SW 1271 (cell line): ENCODE measurements at places on chromosomes 3 and 15.

- no peak for DNase-seq
These were observed 4.3 kb downstream of the ONECUT1 start for GRCh38 chr15:52785672-52786406.

DNA sequence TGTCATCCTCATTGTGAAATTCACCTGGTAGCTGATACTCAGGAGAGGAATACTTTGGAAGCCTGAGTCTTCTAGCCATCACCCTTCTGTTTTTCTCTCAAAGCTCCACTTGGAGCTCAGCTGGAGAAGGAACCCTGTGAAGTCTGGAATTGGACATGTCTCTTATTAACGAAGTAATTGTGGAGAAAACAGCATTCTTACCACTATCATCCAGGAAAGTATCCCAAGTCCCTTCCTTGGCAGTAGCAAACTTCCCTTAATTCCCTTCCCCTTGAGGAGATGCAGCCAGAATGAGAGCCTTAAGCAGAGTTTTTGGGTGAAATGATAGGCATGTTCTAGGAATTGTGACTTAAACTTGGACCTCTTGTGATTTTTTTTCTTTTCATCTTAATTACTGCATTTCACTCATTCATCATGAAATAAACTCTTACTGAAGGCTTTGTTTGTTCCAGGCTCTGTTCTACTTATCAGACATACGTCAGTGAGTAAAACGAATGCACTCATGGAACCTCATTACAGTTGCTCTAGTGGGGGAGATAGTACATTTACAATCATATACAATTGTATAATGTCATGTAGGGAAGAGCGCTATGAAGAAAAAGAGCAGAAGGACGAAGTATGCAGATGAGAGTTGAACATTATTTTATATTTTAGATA is 30.5 kb upstream of the TCF12 start:
- DNase-seq: no peak

DNA sequence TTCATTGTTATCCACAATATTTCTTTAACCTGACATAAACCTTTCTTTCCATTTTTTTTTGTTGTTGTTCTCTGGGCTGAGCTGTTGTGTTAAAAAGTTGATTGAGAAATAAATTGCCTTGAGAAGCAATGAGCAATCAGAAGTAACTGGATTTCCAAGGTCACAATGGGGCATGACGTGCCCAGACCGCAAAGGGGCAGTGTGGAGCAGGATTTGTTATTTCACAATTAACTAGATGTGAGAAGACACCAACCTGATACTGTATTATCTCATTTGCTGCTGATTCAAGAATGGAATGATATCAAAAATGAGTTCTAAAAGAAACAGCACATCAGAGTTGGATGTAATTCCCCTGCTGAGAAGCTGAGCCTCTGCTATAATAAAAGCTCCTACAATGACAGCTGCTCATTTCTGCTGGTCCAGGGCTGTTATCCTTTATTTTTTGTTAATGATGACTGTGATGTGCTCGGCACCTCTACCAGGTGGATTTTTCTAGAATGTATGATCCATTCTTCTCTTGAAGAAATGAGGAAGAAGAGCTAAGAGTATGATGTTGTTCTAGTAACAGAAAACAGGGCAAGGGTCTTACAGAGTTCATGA is 28.1 kb downstream of the CPNE4 start:
- DNase-seq: no peak

GRCh38 chr3:124277144-124277890 is 285.4 kb upstream of the ROPN1 start:
- no peak for DNase-seq

DNA sequence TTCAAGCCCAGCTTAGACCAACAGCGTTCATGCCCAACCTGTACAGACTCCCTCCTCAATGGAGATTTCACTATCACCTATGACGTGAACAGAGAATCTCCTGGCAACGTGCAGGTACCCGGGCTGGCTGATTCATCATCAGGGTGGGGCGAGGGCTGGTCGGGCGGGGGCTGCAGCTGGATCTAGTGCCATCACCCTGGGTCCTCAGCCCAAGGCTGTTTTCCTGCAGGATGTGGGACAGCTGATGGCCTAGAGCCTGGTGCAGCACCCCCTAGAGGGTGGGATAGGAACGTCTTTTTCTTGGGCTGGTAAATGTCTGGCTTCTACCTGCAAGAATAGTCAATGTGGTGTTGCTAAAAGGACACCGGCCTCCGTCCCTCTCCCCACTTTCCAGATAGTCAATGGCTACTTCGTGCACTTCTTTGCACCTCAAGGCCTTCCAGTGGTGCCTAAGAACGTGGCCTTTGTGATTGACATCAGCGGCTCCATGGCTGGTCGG is 4.4 kb downstream of the ITIH3 start:
- DNase-seq: peak; percentile 6

DNA sequence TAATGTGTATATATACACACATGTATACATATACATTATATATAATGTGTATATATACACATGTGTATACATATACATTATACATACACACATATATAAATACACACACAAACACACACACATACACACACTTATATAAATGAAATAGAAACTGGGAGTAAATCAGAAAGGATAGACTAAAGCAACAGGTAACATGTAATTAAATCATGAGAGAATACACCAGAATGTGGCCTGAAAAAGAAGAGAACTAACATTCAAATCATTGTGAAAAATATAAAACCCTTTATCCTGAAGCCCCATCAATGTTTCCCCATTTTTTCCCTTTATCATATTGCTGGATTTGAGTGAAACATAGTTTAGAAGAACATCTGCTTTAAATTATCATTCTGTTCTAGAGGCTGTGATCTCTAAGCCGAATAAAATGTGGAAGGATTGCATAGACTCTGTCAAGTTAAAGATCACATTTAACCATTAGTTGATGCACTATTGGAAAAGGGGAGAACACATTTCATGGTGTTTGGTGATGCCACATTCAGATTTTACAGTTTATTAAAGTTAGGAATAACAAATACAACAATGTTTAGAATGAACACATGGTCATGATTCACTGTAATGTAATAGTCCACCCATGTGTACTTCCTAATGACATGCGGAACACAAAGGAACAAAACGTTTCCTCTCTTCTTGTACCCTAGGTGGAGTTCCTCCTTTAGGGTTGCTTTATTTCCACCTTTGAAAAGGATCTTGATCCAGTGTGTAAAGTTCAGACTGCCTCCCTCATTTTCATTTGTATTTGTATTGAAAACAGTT is 12.5 kb upstream of the THRB start:
- DNase-seq: no peak

DNA sequence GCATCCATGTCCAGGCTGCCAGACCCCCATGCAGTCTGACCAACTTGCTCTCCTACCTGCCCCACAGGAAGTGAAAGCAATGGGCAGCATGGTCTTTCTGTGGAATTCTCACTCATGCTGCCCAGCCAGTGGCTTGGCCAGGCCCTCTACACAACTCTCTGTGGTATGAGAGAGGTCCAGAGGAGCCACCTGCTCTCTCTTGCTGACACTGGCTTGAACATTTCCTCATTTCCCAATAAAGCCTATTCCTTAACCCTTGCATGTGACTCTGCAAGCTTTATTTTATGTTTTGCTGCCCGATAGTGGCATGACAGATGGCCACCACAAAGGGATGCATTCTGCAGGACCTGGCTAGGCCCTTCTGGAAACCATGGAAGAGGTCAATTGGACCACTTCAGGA is 53.8 kb downstream of the CCR1 start:
- no peak for DNase-seq

DNA sequence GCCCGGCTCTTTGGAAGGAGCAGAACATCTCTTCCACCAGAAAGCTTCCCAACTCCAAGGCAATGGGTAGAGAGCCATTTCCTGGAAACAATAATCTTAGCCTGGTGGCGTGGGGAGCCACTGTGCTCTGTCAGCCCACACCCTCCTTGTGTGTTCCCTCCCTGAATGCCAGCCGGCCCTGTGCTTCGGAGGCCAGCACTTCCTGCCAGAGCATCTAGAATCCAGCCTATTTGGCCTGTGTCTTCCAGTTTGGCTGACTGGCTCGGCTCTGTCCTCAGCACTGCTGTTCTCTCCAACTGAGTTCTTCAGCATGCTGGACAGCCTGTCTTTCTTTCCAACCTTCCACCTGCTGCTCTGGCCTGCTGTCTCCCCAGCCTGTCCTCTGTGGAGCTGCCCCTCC is 349.3 kb downstream of the MFSD1 start:
- no peak for DNase-seq

DNA sequence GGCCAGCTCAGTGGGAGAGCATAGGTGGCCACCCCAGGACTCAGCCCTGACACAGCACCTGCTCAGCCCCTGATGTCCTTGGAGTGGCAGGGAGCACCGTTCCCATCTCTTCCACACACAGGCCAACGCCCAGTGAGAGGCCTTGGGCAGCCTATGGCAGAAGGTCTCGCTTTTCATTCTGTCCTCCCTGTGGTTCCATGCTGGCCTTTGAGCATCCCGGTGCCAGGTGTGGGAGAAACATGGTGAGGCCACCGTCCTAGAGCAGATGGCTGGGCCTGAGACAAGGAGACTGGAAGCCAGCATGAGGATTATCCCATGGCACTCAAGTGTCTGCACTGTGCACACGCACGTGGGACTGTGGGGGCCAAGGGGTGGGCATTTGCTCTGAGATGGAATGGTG is 25.1 kb downstream of the ADCY5 start:
- DNase-seq: no peak

DNA sequence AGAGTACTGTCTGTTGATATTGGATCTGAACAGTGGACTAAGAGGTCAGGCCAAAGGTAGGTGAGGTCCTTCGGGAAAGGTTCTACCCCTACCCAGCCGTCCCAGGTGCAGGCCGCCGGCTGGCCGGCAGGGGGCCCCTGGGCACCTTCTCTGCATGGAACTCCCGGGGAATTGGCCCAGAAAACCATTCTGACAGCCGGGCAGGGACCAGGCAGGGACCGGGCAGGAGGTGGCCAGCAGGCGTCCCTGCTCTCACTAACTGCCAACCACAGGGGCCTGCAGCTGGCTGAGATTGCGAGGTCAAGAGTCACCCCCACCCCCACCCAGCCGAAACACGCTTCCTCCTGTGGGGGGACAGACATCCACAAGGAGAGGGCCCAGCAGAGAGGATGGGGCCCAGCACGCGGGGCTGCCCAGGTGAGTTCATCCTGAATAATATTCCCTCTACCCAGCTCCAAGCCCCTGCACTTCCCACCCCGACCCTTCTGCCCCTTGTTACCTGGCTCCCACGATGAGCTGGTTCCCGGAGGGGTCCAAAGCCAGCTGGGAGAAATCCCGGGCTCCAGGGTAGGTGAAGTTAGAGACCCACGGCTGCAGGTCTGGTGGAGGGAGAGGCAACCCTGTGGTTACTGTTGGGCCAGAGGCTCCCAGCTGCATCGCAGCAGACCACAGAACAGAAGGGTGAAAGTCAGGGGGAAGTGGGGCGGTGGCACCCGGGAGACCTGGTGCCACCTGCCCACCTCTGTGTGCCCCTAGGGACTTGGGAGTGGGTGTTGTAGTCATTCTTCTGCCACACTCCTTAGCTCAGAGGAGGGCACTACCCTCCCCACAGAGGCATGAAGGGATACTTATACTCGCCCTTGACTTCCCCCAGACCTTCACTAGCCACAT is 84.4 kb downstream of the SEMA5B start:
- DNase-seq: peak; percentile 38

- no peak for DNase-seq
These were observed 25.4 kb upstream of the SRP14 start for GRCh38 chr15:40064231-40064894.

DNA sequence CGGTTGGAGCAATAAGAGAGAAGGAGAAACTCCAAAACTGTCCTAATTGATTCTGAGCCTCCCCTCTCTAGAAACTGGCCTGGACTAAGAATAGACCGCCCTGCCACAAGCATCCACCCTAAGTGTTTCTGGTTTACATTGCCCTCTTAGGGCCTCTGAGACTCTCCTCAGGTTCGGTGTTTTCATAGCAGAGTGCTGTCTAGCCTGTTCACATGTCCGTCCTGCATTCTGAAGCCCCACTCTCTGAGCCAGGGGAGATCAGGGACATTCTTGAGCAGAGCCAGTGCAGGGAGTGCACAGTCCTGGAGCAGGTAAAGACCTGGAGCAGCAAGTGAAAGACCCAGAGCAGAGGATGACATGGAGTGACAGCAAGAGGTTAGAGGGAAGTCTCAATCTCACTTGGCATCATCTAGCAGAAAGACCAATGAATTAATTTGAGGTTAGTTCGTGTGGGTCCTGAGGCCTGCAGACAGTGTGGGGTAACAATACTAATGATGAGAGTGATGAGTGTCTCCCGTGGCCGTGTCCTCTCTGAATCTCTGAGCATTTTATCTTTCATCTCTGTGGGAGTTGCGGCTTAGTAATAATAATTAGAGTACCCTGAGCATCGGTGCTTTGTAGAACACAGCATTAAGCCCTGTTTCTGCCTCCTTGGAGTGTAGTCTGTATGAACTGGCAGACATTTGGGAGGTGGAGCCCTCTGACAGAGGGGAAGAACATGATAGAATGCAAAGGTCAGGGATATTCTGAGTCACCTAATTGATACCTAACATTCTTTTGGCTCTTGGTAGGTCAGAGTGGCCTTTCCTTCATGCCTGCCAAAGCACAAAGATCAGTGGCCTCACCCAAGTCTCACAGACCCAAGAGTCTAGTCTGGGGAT is 24.6 kb downstream of the MAPKBP1 start:
- DNase-seq: no peak

DNA sequence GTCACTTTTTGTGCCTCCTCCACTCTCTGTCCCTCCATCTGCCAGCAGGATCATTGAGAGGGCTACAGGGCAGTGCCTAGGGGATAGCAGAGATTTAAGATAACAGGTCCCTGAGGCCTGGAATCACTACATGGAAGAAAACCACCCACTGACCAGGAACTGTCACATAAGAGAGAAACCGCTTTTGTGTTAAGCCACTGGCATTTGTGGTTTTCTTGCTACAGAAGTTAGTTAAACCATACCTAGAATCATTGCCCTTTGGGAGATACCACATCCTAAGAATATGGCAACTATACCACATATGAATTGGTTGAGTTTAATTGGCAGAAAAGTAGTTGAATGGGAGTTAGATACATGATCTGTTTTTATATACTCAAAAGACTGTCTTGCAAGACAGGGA is 112.8 kb upstream of the LPP start:
- DNase-seq: no peak

DNA sequence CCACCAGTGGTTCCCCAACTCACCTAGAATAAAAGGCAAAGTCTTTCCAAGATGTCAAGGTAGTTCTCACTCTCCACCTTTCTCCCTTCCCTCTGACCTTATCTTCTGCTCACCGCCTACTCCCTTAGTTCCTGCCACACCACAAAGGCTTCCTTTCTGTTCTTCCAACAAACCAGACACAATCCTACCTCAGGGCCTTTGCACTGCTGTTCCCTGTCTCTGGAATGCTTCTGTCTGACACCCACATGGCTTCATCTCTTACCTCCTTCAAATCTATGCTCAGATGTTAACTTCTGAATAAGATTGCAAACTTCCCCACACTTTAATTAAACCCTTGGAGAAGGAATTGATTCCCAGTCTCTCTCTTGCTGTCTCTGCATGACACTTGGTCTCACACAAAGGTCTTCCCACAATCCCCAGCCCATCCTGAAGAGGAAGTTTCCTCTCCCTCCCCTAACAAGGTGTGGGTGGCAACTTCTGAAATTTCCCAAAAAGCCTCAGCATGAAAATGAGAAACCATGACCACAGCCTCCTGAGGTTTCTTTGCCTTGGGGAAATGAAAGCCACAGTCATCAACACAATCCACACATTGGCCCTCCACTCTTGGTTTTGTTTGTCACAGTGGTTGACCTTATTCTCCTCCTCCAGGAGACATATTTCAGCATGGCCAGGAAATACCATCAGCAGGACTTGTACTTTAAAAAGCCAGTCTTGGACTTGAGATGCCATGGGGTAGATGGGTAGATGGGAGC is 3.0 kb upstream of the RYK start:
- DNase-seq: no peak
